Thyroid gland (tissue), 4 donors: ENCODE measurements at places on chromosomes 12 and 14.

DNA sequence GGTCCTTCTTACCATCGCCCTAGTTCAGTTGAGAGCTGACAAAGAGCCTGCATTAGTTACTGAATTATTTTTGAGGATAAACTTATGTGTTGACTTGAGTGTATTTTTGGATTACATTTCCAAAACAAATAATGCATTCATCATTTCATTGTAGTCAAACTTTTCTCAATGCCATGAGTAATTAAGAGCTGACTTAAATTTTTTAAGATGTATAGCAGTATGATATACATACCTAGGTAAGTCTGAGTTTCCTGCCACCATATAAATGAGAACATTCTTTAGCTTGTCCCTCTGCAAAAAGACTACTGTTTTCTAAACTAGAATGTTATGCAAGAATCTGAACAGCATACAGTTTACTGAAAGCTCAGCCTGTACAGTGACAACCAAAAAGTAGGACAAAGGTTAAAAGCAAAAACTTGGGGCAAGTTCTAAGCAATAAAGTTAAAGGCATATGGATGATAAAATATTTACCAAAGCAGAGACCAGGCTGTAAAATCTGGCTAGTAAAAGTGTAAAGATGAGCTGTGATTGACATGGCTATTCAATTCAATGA is 82.1 kb upstream of the FERMT2 start:
- DNase-seq, result no peak

- no peak for DNase-seq
Measured at GRCh38 chr12:10448236-10448635, 4.9 kb downstream of the KLRC1 start.

- peak; percentile 40 for DNase-seq
Measured at GRCh38 chr14:91872517-91873470, 5.5 kb upstream of the TC2N start.

DNA sequence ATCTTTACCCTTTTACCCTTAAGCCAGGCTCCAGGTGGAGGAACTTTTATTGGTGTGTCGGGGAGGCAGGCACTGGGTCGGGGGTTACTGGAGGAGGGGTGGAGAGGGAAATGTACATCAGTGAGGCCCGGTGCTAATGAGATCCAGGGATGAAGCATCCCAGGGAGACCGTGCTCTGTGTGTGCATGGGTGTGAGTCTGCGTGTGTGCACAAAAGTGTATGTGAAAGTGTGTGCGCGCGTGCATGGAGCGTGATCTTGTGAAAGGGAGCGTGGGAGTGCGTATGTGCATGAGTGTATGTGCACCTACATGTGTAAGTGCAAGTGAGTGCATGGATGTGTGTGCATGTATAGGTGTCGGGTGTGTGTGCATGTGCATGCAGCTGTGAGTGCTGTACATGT is 55.3 kb downstream of the AACS start:
- DNase-seq, result no peak

GRCh38 chr14:50027816-50028215 is 88.6 kb downstream of the VCPKMT start:
- no peak for DNase-seq

- no peak for DNase-seq
Measured at GRCh38 chr12:93848523-93849101, 171.4 kb downstream of the CRADD start.

GRCh38 chr14:22099942-22100763 is 426.5 kb upstream of the OR4E1 start:
- DNase-seq, result peak; percentile 84

GRCh38 chr12:124545508-124546418 is 21.6 kb downstream of the NCOR2 start:
- DNase-seq, result no peak

DNA sequence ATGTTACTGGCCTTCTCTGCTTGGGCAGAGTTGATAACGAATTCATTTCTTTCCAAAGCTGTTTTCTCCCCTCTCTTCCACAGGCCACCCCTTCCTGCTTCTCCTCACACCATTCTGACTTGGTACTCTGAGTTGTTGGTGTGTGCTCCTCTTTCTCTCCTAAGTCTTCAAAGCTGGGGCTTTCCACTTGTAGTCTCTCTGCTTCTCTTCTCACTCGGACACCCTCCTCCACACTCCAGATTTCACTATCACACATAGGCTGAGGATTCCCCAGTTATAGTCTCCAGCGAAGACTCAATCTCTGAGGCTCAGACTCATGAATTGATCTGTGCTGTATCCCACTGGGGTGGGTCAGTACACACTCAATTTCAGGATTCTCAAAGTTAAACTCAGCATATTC is 201.0 kb downstream of the SSPN start:
- DNase-seq, result no peak

DNA sequence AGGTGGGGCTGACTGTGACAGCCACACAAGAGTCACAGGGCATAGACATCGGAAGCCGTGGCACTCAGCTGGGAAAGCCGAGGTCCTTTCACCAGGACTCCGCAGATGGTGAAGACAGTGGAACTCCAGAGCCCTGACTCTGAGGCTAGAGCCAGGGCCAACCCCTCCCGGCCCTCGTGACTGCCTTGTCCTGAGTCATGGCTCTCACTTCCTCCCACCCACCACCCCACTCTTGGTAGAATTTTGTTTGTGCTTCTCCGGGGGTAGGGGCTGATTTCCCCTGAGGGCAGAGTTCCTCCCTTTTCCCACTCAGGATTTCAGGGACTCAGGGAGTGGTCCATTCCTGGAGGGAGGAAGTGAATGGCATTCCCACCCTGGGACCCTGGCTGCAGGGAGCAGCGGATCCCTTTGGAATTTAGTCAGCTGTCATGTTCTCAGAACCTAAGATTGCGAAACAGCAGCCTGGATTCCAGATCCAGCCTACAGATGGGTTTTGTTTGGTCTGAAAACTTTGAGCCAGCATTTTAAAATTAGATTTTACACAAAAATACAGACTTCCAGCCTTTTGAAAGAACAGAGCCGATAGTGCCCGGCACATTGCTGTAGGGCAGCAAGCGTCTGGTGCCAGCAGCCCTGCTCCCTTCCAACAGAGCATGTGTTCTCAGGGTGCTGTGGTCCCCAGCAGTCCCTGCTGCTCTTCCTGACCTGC is 50.7 kb downstream of the TPCN1 start:
- no peak for DNase-seq

DNA sequence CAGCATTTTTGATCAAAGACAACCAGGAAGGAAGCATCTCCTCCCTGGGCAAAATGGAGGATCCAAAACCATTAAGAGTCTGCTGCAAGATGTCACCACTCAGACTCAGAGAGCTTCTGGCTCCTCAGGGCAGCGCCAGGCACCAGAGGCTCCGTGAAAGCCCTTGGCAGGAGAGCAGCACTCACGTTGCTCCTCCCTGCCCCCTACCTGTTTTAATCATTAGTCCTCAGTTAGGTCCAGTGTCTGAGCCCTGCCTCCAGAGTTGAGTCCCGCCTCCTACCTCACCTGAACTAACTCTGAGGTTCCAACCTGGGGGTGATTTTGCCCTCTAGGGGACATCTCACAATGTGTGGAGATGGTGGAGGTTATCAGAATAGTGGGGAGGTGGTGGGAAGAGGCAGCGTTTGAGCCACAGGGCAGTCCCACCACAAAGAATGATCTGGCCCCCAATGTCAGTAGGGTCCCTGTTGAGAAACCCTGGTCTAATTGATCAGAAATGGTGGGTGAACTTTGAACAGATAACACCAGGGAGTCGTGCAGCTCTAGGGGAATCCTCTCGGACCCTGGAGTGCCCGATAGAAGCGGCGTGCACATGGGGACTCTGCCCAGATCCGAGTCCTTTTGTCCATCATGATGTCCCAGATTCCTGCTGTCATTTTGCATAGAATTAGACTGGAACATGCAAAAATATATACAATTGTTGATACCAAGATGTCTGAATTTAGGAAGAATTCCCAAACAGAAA is 156.7 kb upstream of the DIO3 start:
- no peak for DNase-seq

DNA sequence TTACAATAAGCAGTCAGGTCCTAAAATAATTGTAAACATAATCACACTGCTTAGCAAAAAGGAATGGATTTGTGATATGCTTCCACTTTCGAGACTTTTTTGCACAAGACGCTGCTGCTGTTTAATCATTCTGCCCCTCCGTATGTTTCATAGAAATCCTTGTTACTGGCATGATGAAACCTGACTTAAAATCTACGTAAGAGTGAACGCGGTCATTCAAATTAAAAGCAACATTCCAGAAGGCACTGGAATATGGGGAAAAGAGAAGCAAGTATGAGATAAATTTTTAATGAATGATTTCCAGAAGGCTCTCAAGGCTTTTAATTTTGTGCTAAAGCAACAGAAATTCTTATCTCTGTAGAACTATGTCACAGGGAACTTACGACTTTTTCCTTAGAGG is 1.1 kb downstream of the CNIH1 start:
- DNase-seq, result no peak

- no peak for DNase-seq
Measured at GRCh38 chr14:32571995-32572866, 243.1 kb downstream of the AKAP6 start.

DNA sequence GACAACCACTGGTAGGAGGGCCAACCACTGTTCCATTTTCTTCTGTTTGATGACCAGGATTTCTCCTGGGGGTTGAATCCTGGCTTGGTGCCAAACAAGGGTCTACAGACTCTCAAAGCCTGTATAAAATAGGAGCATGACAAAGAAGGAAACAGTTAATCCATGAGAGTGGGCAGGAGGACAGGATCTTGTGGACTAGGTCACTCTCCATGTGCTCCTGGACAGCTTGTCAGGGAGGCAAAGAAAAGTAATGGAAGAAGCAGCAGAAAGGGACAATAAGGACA is 243.7 kb downstream of the AKAP6 start:
- no peak for DNase-seq
